Activated T-cell treated with anti-CD3 and anti-CD28 coated beads, Interleukin-2, amount 50 U/mL, for 72 hours (primary cell): ENCODE measurements at places on chromosomes 3 and 15. TPM values are rescaled to one million over a fixed set of nuclear protein-coding genes. Genes with fewer than 3 reads are reported as not detected.

UROC1 gene
- total RNA-seq: not detected

SPTSSB gene
- not detected for total RNA-seq

KBTBD13 gene
- total RNA-seq: not detected

ROPN1B gene
- total RNA-seq: not detected

RTP1 gene
- total RNA-seq: not detected

XIRP1 gene
- total RNA-seq: 0.10 TPM

HDAC11 gene
- 6.2 TPM for total RNA-seq

FANCD2OS gene
- total RNA-seq: not detected

SRGAP3 gene
- total RNA-seq: 2.8 TPM

CRTAP gene
- total RNA-seq: 44.0 TPM

LYZL4 gene
- not detected for total RNA-seq

GOLGA8R gene
- 2.6 TPM for total RNA-seq

CPNE4 gene
- 0.17 TPM for total RNA-seq

ELP6 gene
- 45.5 TPM for total RNA-seq

CDCP1 gene
- total RNA-seq: 2.8 TPM

LRRC31 gene
- not detected for total RNA-seq

CACNA2D3 gene
- not detected for total RNA-seq

RTP4 gene
- 2.8 TPM for total RNA-seq

CFAP91 gene
- 0.30 TPM for total RNA-seq

FAM107A gene
- not detected for total RNA-seq

CAMP gene
- total RNA-seq: not detected

LAMB2 gene
- total RNA-seq: 0.39 TPM

DLEC1 gene
- 0.81 TPM for total RNA-seq

GPR15 gene
- total RNA-seq: 4.6 TPM

POU1F1 gene
- not detected for total RNA-seq

CP gene
- total RNA-seq: not detected

RFTN1 gene
- total RNA-seq: 132 TPM
